ENCODE measurements at places on chromosomes 5 and 9.

DNA sequence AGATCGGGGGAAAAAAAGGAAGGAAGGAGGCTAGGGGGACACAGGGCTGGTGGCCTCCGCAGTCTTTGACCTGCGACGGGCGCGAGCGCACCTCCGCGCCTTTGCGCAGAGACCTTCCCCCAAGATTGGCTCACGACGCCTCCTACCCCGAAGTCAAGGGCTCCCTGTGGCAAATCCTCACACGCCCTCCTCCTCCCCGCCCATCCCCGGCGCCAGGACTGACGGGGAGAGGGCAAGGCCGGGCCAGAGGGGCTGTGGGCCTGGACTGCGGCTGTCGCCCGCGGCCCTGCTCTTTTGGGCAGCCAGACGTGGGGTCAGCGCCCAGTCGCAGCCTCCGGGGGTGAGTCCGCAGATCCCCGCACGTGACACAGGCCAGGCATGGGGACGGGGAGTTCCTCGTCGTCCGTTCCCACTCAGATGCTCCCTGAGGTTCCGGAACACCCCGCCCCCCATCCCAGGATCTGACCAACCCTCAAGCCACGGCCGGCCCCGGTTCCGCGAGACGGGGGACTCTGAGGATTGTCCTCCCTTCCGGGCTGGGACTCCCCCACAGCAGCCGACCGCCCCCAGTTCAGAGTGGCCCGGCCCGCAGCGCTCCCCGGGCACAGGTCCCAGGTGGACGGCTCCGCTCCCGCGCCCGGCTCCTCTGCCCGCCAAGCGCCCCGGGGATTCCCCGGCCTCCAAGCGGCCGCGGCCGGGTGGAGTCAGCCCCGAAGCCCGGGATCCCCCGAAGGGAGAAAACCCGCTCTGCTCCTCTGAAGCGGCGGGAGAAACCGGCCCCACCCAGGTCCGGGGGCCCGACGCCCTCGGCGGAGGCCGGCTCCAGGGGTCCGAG, 543 bp upstream of the ANKRD33B start:
- DNase-seq, result peak; percentile 18

- DNase-seq, result no peak
These were observed 49.8 kb upstream of the IFNK start for GRCh38 chr9:27474305-27474704.

- no peak for DNase-seq
These were observed 131.0 kb upstream of the BRINP1 start for GRCh38 chr9:119500072-119500771.

- no peak for DNase-seq
These were observed 130.6 kb upstream of the ANKH start for GRCh38 chr5:15002173-15002572.

- DNase-seq, result no peak
These were observed 32.4 kb downstream of the NEK6 start for GRCh38 chr9:124290053-124290591.

DNA sequence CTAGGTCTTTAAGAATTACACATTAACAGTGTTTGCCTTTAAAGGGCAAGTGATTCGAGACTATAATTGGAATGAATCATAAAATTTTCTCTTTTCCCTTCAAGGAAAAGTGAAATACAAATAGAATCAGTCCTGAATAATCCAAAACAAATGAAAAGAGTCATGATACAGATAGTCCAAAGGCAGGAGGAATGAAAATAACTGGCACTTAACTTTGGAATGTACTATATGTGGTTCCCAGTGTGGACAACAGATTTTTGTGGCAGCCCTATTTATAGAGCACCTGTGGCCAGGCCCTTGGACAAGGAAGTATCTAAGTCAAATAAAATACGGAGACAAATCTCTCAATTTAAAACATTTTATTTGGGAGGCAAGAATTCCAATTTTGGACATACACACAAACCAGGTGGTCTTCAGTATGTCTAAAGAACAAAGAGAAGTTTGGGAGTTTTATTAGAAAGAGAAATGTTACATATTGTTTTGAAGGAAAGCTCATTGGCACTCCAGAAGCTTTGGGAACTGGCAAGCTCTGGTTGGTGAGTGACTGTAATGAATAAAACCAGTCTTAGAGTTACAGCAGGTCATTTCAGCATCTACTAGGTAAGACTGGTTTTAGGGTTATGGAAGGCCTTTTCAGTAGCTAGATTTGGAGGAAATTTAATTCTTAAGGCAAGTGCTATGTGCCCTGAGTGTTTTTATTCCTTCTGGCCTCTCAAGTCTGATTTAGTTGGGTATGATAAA, 116.0 kb upstream of the PAM start:
- DNase-seq, result no peak

GRCh38 chr9:79694676-79695400, 123.1 kb downstream of the TLE4 start:
- DNase-seq, result no peak

DNA sequence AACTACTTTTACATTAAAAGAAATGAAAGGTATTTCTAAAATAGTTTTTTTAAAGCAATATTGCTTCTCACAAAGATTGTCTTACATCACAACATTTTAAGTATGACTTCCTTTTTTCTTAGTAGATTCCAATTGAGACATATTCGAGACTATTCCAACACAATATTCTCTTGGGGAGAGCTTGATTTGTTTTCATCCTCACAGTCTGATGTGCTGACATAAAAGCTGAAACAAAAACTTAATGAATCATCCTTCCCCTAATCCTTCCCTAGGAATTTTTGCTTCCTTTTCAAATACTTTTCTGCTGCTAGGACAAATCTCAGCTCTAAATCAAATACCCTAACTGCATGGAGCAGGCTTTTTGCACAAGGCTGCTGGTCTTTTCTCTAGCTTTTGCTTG, 245.8 kb upstream of the MAP3K1 start:
- DNase-seq, result no peak

GRCh38 chr5:178527458-178528307, 62.5 kb downstream of the COL23A1 start:
- DNase-seq, result no peak

- no peak for DNase-seq
These were observed 28.4 kb upstream of the PITX1 start for GRCh38 chr5:135062216-135063055.
